ENCODE measurements at places on chromosomes 4 and X. TPM values are rescaled to one million over a fixed set of nuclear protein-coding genes. Genes with fewer than 3 reads are reported as not detected.

MGARP gene
- 0.37 TPM for polyA plus RNA-seq

PASD1 gene
- not detected for polyA plus RNA-seq

GRCh38 chrX:125131164-125131563, 188.5 kb upstream of the TEX13C start:
- no peak for DNase-seq

GRCh38 chrX:108022491-108023089, 22.3 kb upstream of the VSIG1 start:
- DNase-seq = peak; percentile 48

- no peak for DNase-seq
These were observed 185.4 kb upstream of the MTMR8 start for GRCh38 chrX:64580605-64581004.
